T47D (cell line): ENCODE measurements at places on chromosomes 12 and 14.

DNA sequence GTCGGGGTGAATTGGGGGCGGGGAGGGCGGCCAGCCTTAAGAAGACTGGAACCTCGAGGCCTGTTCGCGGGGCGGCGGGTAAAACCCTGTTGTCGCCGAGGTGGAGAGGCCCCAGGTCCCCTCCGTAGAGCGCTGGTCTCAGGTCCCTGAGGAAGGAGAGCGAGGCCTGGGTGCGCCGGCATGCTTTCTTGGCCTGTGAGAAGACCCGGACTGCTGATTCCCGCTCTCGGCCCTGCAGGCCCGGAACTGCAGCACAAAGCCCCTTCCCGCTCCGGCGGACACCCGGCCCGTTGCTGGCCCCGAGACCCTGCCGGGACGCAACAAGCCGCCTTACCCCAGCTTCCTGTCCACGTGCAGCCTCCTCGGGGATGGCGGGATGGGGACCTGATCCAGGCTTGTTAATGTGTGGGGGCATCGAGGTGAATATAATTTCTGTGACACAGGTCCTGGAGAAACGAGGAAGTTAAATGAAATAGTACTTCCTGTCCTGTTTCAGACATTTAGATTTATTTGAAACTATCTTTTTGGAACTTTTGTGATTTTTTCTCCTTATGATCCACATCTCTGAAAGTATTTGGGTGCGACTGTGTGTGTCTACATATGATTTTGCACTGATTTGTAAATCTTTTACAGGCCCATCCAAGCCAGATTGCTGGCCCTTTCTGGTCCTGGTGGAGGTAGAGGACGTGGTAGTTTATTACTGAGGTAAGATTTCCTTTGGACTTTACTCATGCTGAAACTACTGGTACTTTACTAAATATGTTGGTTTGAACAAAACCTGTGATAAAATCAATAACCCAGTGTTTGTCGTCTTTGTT lies 600 bp downstream of the PNN start:
- DNase-seq, result no peak

DNA sequence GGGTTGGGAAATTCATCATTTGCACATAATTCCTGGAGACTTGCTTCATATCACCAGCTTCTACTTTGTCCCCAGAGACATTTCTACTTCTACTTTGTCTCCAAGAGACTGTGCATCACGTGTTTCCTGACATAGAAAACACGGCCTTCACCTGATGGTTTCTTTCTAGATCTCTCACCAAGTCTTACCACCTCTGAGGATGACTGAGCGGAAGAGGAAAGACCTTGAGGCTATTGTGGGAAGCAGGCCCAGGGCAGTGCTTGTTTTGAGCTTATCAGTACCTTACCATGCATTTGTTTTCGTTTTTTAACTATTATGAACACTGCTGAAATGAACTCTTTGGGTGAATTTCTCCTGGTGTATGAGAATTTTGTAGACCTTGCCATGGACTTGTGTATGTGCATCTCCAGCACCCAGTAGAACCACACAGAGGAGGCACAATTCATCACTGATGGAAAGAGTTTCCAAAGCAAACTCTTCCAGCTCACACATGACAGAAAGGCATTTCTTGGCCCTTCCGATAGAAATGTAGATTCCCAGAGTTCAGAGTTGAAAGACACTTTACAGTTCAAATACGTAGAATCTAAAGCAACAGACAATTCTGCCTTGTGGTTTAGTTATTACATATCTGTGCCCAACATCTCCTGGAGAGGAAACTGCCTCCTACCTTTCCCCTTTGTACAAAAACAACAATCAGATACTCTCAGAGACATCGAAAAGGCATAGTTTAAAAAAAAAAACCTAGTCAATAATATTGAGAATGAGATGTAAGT lies 434.7 kb downstream of the FUT8 start:
- DNase-seq, result no peak

DNA sequence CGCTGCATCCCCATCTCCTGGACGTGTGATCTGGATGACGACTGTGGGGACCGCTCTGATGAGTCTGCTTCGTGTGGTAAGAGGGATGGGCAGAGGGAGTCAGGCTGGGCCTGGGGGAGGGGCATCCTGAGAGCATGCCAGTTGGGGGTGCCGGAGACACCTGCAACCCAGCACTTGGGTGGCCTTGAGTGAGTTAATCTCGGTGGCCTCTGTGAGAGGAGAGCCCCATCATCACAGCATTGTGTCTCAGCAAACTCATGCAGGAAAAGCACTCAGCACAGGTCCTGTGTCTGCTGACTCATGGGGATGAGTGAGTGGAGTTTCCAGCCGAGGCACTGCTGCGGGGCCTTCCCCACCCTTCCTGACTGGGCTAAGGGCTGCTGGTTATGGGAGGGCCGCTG lies 19.6 kb upstream of the LRP1-AS start:
- DNase-seq, result no peak

DNA sequence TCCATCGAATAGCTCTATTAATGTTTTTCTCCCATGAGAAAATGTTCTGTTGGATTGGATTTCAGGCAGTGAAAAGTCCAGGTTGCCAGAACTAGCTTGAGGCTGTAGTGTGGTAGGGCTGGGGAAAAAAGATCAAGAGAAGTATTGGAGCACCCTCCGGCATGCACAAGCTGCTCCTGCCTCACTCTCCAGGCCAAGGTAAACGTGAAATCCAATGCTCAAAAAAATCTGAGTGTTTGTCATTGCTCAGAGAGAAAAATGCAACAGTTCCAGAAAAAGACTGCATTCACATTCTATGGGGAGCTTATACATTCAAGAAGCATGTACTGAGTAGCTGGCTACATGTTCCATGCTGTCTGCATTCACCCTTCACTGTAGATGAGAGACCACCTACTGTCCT lies 680.9 kb upstream of the TBX3 start:
- DNase-seq, result no peak

DNA sequence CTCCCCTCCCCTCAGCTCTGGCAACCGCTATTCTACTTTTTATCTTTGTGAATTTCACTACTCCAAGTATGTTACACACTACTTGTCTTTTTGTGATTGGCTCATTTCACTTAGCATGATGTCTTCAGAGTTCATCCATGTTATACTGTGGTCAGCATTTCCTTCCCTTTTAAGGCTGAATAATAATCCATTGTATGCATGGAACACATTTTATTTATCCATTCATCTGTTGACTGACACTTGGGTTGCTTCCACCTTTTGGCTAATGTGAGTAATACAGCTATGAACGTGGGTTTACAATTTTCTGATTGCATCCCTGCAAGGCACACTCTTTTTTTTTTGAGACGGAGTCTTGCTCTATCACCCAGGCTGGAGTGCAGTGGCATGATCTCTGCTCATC lies 53.0 kb upstream of the FUT8 start:
- peak; percentile 49 for DNase-seq

DNA sequence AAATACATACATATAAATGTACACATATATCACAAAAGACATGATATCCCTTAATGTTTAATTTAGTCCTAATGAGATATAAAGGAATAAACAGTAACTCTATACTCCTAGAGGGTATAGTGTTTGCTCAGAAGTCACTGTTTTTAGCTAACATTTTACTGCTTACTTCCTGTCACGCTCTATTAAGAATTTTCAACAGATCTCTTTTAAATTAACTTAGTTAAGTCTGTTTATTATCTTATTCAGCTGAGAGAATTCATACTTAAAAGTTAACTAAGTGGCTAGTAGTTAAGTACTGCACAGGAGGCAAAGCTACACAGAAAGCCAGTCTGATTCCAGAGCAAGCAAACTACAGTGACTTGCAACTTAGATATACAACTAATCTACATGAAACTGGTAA lies 39.9 kb downstream of the GXYLT1 start:
- DNase-seq, result no peak

GRCh38 chr12:121939186-121939585 lies 20.8 kb downstream of the CFAP251 start:
- no peak for DNase-seq

GRCh38 chr12:76422543-76423438 lies 74.6 kb upstream of the BBS10 start:
- DNase-seq, result no peak

GRCh38 chr12:3357950-3358525 lies 133.0 kb upstream of the PRMT8 start:
- no peak for DNase-seq

GRCh38 chr14:32408018-32408417 lies 78.9 kb downstream of the AKAP6 start:
- no peak for DNase-seq

DNA sequence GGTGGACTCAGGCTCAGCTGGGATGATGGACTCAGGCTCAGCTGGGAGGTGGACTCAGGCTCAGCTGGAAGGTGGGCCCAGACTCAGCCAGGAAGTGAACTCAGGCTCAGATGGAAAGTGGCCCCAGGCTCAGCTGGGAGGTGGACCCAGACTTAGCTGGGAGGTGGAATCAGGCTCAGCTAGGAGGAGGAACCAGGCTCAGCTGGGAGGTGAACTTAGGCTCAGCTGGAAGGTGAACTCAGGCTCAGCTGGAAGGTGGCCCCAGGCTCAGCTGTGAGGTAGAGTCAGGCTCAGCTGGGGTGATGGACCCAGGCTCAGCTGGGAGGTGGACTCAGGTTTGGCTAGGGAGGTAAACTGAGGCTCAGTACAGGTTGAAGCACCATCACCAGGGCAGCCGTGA lies 21.8 kb upstream of the C14orf180 start:
- no peak for DNase-seq
